ENCODE measurements at places on chromosomes 3 and 15.

GRCh38 chr3:180287703-180288102 lies 251.0 kb upstream of the PEX5L start:
- DNase-seq: no peak

DNA sequence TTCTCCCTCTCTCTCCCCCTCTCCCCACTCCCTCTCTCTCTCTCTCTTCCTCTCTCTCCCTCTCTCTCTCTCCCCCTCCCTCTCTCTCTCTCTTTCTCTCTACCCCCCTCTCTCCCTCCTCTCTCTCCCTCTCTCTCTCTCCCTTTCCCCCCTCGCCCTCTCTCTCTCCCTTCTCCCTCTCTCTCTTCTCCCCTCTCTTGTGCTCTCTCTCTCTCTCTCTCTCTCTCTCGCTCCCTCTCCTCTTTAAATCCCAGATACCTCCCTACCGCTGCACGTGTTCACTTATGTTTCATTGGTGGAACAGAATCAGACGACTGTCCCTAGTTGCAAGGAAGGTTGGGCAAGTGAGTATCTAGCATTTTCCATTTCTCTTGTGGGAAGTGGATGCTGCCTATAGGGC lies 166.5 kb downstream of the EBLN2 start:
- no peak for DNase-seq

GRCh38 chr3:146078031-146078430 lies 83.0 kb downstream of the PLOD2 start:
- DNase-seq: no peak

GRCh38 chr3:9976721-9977709 lies 9.6 kb downstream of the EMC3 start:
- DNase-seq: no peak

- DNase-seq: no peak
These were observed 9.2 kb upstream of the FNDC3B start for GRCh38 chr3:172030181-172030580.

DNA sequence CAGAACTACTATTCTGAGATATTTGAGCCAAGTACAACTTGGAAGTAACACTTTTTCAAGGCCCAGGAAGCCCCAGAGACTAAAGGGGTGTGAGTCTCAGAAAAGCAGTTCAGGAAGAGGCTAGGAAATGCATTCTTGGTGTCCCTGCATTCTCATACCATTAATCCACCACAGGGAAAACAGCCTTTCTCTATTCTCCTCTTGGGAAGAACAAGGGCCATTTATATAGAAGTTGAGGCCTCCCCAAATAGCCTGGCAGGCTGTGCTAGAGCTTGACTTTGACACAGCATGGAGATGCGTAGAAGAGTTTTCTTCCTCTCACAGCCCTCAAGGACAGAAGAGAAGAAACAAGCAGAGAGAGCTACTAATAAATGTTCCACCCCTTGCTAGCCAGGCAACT lies 5.5 kb upstream of the NR2C2 start:
- no peak for DNase-seq

- DNase-seq: no peak
These were observed 30.8 kb downstream of the CLK3 start for GRCh38 chr15:74646480-74646879.

DNA sequence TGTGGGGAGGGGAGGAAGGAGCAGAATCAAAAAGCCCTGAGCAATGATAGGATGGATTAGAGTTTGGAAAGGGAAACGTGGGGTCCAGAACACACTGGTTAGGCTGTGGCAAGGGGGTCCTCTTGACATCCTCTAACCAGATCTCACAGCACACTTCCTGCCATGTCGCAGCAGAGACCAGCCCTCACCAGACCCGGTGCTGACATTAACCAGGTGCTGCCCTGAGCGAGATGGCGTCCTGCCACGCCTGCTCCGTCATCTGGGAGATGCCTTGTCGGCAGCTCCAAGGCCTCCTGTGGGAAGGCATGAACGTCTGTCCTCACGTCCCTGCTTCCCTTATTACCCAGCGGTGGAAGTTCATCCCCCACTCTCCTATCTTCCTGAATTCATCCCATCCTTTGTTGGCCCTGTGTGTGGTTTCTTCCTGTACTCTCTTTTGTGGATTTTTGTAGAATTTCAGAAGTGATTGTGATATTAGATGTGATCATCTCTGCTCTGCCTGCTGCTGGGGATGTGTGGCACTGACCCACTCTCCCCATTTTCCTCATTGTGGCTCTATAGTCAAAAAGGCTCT lies 29.4 kb upstream of the MYZAP start:
- no peak for DNase-seq

GRCh38 chr3:25038271-25038670 lies 389.8 kb upstream of the RARB start:
- DNase-seq: no peak

DNA sequence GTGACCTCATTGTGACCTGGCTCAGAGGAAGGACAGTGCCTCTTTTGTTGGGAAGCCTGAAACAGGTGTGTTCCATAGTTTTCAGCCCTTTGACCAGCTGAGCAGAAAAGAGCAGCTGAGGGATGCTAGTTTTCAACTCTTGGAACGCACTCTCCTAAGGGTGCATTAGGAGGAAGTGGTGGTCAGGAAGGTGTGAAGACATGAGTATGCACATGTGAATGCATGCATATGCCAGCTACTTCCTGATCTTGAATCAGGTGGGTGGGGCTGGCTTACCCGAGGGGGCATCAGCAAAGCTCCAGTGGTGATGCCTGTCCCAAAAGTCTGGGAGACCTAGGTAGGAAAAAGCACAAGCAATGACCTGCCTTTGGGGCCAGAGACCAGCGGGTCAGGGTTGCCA lies 23.3 kb upstream of the CEMIP start:
- no peak for DNase-seq

- no peak for DNase-seq
These were observed 8.8 kb downstream of the BSN start for GRCh38 chr3:49563040-49563578.

- DNase-seq: no peak
These were observed 14.8 kb upstream of the BUB1B start for GRCh38 chr15:40146037-40146436.

- DNase-seq: no peak
These were observed 6.3 kb downstream of the EFCAB12 start for GRCh38 chr3:129421988-129422745.

DNA sequence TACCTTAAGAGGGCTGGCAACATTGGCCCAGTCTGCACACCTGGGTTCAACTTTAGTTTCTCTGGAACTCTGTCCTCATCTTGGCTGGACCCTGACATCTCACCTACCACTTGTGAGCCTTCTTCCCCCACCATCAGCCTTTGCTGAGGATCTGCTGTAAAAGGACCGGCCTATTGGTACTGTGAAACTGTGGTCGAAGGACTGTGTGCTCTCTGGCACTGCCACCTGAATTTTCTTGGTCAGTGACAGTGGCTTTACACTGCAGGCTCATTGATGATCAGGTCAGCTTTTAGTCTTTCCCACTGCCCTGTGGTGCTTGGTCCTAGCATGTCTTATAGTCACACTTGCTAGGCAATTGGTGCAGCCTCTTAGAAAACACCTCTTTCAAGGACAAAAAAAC lies 86.9 kb downstream of the PEX5L start:
- DNase-seq: no peak

GRCh38 chr3:159929171-159930141 lies 59.2 kb upstream of the IL12A start:
- peak; percentile 10 for DNase-seq

DNA sequence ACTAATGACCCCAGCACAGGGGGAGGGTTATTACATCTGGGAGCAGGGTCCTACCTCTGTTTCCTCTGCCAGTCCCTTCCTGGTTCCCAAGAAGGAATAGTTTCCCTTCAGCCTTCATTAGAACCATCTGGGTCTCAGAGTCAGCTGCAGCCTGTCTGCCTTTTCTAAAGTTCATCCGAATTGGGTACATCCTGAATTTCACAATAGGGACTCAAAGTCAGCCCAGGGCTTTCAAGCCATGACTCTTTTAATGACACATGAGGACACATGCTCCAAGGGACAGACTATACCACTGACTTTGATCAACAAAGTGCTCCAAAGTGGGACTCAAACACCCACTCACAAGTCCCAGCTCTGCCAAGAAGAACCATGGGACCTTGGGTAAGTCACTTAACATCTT lies 12.7 kb upstream of the CRABP1 start:
- DNase-seq: no peak

GRCh38 chr3:71582036-71582611 lies 1.4 kb downstream of the FOXP1 start:
- no peak for DNase-seq

DNA sequence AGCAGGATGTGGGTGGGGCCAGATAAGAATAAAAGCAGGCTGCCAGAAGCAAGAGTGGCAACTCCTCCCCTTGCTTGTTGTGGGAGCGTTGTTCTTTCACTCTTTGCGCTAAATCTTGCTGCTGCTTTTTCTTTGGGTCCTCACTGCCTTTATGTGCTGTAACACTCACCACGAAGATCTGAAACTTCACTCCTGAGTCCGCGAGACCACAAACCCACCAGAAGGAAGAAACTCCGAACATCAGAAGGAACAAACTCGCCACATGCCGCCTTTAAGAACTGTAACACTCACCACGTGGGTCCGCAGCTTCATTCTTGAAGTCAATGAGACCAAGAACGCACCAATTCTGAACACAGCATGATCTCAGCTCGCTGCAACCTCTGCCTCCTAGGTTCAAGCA lies 72.9 kb downstream of the IL12A start:
- DNase-seq: no peak

DNA sequence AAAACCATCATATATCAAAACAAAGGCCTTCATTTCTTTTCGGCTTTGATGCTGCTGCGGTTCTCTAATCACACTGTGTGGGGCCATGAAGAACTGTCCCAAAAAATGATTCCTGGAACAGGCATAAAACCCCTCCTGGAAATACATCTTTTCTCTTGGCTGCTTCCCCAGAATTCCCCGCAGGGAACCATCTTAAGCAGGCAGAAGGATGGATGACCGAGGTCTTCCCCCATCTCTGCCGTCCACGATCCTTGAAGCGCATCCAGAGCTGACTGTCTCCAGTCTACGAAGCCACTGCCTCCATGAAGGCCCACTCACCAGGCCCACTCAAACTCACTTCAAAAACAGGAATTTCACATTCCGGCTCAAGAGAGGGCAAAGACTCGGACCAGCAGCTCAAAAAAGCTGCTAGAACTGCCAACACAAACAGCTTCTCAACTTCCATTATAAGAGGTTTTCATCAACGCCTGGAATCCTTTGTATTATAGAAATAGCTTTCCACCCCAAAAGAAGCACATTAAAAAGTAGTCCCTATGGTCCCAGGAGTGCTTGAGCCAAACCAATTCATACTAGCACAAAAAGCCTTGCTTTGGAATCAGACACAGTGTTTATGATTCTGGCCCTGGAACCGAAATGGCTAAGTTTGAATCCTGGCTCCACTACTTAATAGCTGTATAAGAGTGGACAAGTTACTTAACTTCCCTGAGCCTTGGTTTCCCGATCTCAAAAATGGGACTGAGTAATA lies 487.5 kb upstream of the WNT5A start:
- no peak for DNase-seq

- no peak for DNase-seq
These were observed 161.5 kb upstream of the KBTBD8 start for GRCh38 chr3:66836363-66837152.

DNA sequence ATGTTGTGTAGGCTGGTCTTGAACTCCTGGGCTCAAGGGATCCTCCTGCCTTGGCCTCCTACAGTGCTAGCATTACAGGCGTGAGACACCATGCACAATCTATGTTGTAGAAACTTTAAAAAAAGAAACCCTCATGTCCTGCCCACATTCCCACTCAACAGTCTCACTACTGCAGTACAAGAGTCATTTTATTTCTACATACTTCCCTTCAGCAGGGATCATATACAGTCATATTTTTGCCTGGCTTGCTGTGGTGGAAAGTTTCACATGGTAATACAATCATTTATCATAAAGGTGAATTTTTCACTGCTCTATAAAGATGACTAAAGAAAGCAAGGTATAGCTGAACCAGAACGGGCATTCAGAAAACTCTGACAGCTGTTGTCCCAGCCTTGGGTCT lies 53.8 kb upstream of the PIK3CB start:
- DNase-seq: no peak

GRCh38 chr15:70604666-70605315 lies 158.6 kb downstream of the UACA start:
- no peak for DNase-seq

GRCh38 chr3:128735884-128736283 lies 9.9 kb downstream of the RAB7A start:
- DNase-seq: no peak
